ENCODE measurements at places on chromosomes 2 and 18.

DNA sequence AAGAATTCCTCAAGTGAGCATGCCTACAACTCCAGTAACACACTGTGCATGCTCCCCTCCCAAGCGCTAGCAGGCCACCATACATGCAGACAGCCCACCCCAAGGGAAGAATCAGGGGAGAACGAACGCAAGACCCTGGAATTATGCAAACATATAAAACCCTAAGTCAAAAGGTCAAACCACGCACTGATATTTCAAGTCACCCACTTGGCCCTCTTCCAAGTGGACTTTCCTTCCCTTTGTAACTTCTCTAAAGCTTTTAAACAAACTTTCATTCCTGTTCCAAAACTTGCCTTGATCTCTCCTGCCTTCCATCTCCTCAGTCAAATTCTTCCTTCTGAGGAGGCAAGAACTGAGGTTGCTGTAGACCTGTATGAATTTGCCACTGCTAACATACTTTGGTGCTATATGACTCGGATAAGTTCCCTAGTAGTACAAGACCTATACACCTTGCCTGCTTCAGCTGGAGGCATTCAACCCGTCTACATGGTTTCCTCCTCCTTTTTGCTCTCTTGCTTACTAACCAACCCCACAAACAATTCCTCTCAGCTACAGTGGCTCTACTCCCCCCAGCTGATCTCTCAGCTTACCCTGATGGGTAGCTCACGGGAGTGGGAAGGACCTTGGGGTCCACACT is 11.1 kb upstream of the RPIA start:
- no peak for DNase-seq

DNA sequence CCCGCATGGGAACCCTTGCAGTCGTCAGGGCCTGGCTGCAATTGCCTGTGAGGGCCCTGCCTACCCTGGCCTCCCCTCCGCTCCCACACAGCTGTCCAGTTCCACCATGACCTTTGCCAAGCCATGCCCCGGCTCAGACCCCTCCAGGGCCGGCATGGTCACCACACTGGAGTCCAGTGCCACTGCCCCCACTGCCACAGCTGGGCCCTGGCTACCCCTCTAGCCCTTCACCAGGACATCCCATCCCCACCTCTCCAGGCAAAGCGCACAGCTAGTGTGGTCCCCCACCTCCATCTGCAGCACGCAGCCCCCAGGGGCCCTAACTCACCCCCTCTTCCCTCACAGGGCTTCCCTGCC is 70.3 kb upstream of the SMAD7 start:
- DNase-seq, result no peak

GRCh38 chr18:54279477-54280219 is 10.3 kb downstream of the POLI start:
- no peak for DNase-seq

- DNase-seq, result no peak
Measured at GRCh38 chr2:176189681-176190641, 1.5 kb downstream of the HOXD1 start.

Measured in NCI-H1105 treated with DMSO at 0.1 percent for 48 hours (cell line).